Activated T-helper 1 cell treated with Interleukin-2 at 50 U/mL for 16 hours (primary cell): ENCODE measurements at places on chromosomes 16 and 17.
A peak's percentile ranks its signal among the peaks of the same experiment; 100 is the strongest.

GRCh38 chr17:13509527-13509926, 92.2 kb downstream of the HS3ST3A1 start:
- DNase-seq = no peak

DNA sequence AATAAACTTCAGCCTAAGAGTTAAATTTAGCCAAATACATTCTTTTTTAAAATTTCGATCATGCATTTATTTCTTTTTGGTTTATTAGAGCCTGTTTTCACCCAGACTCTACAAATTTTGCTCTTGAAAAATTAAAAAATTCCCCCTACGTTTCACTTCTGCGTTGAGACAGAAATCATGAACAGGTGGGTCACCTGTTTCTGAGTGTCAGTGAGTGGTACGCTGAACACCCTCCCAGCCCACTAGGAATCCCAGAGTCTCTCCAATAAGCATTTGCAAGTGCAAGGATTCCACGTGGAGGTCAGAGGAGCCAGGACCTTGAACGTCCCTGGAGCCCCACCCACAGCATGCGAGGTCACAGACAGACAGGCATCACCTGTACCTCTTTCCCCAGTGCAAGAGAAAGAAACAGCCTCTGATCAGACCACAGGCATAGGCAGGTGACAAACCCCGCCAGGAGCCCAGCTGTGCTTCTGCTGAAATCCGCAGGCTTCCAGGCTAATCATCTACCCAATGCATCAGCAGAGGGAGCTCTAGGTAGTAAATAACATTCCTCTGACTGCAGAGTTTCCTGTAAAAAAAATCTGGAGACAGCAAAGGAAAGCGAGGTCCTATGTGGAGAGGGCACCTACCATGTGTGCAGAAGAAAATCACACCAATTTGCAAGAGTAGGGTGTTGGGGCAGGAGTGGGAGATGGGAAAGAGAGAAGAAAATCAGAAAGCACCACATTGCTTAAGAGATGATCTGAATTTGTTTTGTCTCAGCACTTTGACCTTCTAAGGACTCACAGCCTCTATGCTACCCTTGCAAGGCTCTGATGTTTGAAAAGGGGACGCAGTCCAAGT, 5.9 kb upstream of the XYLT1 start:
- DNase-seq = peak; percentile 22

- DNase-seq = no peak
Measured at GRCh38 chr16:79532785-79533184, 67.8 kb downstream of the MAF start.

GRCh38 chr16:4944333-4945281, 7.7 kb upstream of the PPL start:
- no peak for DNase-seq

DNA sequence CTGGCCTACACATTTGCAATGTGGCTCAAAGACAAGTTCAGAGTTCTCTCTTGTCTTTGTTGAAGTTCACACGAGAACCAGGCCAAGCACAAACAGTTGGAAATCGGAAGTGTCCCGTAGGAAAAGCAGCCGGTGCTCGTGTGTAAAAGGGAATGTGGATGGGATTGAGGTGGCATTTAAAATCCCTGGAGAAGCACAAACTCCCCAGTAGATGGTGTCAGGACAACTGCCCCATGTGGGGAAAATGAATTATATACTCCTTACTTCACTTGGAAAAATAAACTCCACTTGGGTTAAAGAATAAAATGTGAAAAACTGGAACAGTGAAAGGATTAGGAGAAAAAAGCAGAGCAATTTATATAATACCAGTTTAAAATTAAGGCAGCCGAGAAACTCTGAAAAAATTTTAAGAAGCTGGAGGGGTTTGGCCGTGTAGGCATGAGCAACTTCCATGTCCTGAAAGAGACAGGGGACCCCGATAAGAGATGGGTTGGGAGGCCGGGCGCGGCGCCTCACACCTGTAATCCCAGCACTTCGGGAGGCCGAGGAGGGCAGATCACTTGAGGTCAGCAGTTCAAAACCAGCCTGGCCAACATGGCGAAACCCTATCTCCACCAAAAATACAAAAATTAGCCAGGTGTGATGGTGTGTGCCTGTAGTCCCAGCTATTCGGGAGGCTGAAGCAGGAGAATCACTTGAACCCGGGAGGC, 28.1 kb downstream of the CBFA2T3 start:
- DNase-seq = no peak

DNA sequence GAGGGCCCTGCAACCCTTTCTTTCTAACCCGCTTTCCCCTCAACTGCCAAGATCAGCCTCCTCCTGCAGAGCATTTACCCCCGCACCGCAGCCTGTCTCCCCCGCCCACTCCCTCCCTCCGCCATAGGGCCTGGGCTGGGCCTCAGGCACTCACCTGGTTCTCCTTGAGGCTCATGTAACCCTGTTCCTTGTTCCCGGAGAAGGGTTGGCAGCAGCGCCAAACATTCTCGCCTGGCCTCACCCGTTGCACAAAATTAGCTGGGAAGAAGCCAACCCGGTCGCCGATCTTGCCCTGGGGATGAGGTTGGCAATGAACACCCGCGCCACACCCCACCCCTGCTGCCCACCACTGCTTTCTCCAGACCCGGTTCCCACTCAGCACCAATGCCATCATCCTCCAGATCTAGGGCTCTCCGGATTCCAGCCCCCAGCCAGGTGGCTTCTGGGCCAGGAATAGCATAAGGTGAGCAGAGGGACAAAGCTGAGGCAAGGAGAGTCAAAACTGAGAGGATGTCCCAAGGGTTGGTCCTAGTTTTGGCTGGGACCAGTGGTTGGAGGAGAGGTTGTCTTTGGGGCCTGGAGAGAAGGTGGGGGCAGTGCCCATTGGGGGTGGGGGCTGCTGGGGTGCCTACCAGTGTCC, 12.8 kb downstream of the STAC2 start:
- no peak for DNase-seq

GRCh38 chr16:86712158-86713009, 134.0 kb downstream of the FOXL1 start:
- DNase-seq = no peak

- no peak for DNase-seq
Measured at GRCh38 chr17:82794781-82795482, 43.1 kb downstream of the TBCD start.

GRCh38 chr17:48502901-48503300, 27.9 kb downstream of the HOXB1 start:
- DNase-seq = no peak

DNA sequence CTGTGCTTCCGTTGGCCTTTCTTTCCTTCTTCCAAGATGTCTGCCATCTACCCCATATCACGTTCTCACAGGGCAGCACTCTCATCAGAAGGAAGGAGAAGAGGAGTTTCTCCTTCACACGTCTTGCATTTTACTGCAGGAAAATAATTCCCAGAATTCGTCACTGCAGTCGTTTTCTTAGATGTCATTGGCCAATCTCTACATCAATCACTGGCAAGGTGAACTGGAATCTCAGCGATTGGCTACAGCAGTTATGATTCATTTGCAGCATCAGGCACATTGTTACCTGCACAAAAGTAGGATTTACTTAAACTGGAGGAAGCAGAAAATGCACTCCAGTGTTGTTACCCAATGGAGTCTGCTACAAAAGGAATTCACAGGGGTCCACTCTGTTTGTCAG, 277.2 kb upstream of the RBFOX1 start:
- DNase-seq = no peak

DNA sequence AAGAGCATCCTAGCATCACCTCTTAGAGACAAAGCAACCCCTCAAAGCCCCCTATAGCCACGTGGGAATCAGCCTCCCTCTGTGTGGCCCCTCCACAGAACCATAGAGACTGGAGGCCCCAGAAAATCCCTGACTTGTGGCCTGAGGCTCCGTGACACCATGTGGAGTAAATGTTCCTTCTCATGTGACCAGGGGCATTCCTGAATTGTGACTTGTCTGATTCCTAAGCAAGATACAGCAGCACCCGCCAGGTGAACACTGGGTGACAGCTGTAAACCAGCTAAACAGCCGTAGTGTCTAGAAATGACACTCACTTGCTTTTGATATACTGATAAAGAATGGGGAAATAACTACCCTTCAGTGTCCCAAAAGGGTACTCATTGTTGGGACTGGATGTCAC, 79.0 kb downstream of the DYNLRB2 start:
- DNase-seq = no peak
